ENCODE measurements at places on chromosomes 5 and 9.
A peak's percentile ranks its signal among the peaks of the same experiment; 100 is the strongest.

DNA sequence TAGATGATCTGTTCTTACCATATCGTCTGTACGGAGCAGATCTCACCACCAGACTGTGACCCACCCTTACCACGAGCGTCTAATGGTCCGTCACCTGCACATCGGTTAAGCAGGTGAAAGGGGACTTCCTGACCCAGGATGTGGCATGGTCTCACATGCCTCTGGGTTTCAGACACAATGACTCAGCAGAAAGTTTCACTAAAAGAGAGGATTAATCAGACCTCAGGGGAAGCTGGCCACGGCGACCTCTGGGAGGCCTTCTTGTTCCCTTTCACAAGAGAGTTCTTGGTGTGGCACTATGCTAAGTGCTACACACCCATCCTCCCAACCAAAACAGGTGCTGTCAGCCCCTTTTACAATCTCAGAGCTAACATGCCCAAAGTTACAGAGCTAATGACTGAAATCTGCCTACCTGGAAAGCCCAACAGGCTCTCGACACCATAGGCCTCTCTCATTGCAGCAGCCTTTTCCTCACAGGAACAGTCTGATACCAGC lies 41.6 kb downstream of the ADAMTS12 start:
- no peak for DNase-seq

- DNase-seq, result peak; percentile 21
Measured at GRCh38 chr5:79255786-79256557, 20.0 kb downstream of the JMY start.

DNA sequence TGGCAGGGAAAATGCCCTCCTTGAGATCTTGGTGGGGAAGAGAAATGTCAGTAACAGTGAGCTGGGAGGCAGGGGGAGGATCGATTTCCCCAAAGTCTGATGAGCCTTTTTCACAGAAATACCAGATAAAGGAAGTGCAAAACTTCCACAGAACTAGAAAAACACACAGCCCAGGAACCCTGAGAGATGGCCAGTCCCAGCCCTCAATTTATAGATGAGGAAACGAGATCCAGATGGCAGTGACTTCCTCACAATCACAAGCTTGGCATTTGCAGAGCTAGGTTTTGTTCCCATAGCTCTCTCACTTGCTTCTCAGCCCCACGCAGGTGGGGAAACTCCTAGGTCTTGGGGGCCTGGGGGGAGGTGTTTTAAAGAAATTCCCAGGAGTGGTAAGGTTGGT lies 3.8 kb upstream of the GGTA1 start:
- DNase-seq, result no peak

DNA sequence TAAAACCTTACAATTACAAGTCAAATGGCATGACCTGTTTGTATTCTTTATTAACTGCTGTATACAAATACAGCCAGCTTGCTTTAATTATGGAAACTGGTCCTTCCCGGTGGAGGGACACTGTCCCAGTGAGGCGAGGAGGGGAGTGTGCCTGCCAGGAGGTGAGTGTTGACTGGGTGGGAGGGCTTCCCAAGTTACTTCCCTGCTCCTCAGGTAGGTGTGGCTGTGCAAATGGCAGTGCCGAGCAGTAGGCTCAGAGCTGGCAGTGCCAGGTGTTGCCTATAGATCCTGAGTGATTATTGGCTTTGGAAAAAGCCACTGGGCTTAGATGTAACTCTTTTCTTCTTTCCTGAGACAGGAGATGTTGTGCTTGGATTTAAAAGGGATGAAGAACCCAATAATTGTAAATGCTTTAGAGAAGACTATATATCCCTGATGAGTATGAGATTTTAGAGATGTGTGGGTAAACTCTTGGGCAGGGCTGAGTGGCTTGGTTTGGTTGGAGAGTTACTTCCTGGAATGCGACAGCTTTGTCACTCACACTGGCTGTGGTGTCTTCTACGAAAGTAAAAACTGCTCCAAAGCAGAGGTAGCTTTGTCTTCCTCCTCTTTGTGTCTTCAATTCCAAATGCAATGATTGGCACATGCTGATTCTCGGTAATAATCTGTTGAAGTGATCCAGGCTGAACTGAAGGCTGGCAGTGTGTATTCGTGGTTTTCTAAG lies 43.7 kb downstream of the GLRX start:
- no peak for DNase-seq

DNA sequence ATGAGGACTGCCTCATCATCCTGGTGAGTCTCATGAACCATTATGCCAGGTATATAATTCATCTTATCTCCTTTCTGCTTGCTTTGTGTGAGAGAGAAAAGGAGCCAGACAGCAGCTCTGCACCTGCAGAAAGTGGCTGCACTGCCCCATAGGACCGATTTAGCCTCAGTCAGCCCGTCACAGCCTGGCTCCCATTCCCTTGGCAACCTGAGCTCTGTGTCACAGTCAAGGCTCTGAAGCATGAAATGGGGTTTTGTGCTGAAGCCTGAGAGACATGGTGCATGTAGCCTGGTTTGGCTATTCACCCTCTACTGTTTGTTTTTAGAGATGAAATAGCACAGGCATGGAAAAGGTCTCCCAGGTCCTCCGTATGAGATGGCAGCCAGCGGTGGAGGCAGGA lies 198.3 kb downstream of the KCTD16 start:
- no peak for DNase-seq

GRCh38 chr5:128538000-128538249 lies at the start of gene FBN2:
Gene FBN2, minus strand, starts transcription at chr5:128538245. Its CDS starts 642 bp downstream, at chr5:128537603.
- no peak for DNase-seq

GRCh38 chr5:154945695-154946301 lies 4.9 kb downstream of the MRPL22 start:
- no peak for DNase-seq

DNA sequence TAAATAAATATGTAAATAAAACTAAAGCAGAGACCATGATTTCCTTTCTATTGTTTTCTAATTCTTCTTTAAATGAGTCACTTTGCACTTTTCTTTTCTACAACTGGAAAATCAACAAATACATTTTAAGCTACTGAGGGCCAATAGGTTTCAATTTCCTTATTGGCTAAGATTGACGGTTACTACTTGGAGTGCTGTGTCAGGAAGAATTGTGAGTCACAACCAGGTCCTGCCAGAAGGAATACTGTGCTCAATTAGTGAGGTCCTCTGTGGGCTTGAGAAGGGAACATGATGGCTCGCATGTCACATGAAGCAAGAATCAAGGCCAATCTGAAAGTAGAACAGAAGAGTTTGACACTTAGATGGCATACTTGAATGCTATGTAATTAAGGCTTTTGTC lies 110.8 kb downstream of the HMHB1 start:
- no peak for DNase-seq

DNA sequence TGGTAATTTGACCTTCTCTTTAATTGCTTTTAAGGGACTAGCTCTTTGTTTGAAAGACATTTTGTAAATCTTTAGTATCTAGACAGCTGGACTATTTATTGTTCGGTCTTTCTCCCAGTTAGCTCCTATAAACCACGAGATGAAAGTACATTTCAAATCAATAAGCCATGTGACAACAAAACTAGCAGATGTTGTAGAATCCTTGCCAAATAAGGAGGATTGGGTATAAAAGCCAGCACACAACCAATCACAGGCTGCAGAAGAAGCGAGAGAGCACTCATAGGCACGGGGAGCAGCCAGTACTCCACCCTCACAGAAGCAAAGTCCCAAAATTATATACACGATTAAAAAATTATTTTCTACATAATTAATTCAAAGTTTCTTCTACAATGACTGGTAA lies 8.1 kb upstream of the OMD start:
- DNase-seq, result no peak

DNA sequence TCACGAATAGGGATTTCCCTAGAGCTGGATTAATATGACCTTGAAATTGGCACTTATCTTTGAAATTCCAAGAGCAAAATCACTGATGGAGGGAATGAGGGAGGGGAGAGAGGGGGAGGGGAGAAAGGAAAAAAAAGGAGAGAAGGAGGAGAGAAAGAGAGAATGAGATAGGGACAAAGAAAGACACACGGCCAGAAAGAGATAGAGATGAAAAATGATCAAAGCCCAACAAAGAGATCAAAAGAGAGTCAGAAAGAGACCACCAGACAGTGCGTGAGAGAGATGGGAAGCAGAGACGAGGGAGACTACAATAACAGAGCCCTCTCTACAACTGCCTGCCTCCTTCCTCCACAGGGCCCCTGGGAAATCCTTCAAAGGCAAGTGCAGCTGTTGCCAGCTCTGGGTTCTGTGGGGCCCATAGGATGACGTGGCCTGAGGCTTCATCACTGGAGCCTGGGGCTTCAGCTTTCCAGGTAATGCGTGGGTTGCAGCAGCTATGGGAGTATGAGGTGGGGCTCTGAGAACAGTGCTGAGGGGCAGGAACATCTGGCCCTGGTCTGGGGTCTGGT lies 58.3 kb upstream of the SHB start:
- no peak for DNase-seq

DNA sequence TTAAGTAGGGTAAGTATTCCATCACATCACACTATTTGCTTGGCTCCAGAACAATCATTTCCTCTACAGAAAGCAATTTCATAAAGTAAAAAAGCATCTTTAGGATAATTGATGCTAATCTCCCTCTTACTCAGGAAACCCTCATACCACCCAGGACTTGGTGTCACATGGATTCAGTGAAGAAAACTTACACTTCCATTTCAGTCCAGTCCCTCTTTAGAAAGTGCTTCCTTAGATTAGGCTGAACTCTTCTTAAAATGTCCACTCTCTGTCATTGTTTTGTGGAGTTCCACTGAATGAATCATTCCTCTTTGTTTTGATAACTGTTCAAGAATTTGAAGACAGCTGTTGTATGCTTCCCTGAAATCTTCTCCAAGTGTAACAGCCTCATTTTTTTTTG lies 144.0 kb upstream of the ZNF462 start:
- no peak for DNase-seq

GRCh38 chr5:102798104-102798785 lies 43.1 kb downstream of the PAM start:
- no peak for DNase-seq

DNA sequence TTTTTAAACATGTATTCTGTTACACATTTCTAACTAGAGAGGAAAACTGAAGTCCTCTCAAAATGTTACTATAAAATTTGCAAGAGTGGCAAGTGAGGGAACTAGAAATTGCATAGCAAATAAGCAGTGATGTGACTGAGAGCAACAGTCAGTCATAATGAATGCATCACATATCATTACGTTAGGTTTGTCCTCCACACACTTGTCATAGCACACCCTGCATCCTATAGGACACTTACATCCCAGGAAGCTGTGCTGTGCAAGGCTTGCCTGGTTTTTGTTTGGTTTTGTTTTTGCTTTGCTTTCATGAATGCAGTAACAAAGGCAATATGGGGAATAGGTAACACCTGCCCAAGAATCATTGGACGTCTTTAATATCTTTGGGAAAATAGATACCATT lies 10.8 kb downstream of the NFIB start:
- no peak for DNase-seq

GRCh38 chr5:138639326-138639725 lies 64.1 kb upstream of the HSPA9 start:
- DNase-seq, result no peak

Data from neuronal stem cell (in vitro differentiated cells).